Ureter (tissue), 1 donor: ENCODE measurements at places on chromosomes 6 and 20. TPM values are rescaled to one million over a fixed set of nuclear protein-coding genes. Genes with fewer than 3 reads are reported as not detected.

DNA sequence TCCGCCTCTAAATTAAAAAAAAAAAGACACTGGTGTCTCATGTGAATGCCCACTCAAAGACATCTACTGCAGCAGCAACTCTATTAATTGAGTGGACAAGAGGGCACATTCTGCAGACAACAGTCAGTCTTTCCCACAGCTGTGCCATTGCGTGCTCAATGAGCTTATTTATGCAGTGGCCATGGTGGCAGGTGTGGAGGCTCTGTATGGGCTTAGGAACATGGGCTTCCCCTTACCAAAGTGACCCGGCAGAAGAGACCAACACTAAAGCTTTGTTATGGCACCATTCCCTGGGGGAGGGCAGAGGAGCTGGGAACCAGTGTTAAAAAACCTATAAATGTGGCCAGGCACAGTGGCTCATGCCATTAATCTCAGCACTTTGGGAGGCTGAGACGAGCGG is 4.2 kb upstream of the VAPB start:
- DNase-seq = no peak

Gene C6orf58
- total RNA-seq = 0.55 TPM

Gene FOXS1
- total RNA-seq = not detected

DNA sequence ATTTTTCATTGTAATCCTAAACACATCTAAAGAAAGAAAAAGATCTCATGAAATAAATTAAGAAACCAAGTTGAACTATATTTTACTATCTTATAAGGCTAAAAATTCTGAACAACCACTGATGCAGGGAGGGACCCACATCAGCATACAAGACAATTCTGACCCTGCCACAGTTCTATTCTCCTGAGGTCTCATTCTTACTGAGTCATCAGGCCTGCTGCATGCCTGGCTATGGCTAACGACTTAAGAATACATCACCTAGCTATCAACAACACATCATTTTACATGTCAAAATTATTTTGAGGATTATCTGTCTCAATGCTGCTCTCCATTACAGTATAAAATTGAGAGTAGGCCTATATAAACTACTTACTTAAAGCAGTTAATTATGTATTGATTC is 52.9 kb downstream of the FBXL4 start:
- DNase-seq = no peak

Gene YIPF3
- 84.6 TPM for total RNA-seq

DNA sequence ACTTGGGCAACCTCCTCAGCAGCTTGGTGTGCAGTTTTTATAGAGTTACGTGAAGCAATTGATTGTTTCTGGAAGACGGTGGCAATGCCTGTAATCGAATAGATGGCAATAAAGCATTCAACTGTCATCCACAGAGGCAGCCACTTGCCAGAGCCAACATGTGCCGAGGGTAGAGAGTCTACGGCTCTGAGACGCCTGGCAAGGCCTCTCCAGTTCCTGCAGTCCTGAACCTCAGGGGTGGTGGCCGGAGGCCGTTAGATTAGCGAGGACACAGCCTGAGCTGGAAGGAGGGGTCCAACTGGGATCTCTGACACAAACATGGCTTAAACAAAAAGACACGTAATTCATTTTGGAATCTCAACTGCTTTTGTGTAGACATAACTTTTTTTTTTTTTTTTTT is 775 bp upstream of the TTLL2 start:
- DNase-seq = peak; percentile 17

Gene ERMARD
- 35.6 TPM for total RNA-seq

- no peak for DNase-seq
These were observed 78.9 kb downstream of the ANKRD60 start for GRCh38 chr20:58149437-58150091.

Gene ANKEF1
- 9.0 TPM for total RNA-seq

Gene MCCD1
- total RNA-seq = not detected
